GM12865 (cell line): ENCODE measurements at places on chromosomes 2 and 18.
A peak's percentile ranks its signal among the peaks of the same experiment; 100 is the strongest.

- DNase-seq: no peak
Observed at GRCh38 chr2:1476617-1477195, 63.4 kb downstream of the TPO start.

GRCh38 chr2:207792244-207792785 lies 22.6 kb upstream of the FZD5 start:
- DNase-seq: peak; percentile 24

GRCh38 chr2:55581435-55581834 lies 36.0 kb downstream of the PPP4R3B start:
- DNase-seq: no peak

DNA sequence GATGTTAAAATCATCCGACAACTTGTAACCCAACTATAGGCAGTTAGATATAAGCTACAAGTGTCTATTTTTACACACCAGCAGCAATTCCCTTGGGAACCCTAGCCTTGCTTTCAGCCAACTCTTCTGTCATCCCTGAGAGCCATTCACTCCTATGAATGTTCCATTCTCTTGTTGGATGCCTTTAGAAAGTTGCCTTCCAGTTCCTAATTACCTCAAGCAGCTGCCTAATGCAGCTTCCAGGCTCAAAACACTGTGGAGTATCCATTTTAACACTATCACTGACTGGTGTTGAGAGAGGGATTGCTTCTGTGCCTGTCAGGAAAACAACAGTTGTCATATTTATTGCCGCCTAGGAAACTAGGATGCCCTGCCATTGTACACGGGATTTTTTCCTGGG lies 402.0 kb upstream of the ACVR2A start:
- DNase-seq: no peak

GRCh38 chr18:71045331-71046065 lies 756.7 kb downstream of the SOCS6 start:
- DNase-seq: no peak

DNA sequence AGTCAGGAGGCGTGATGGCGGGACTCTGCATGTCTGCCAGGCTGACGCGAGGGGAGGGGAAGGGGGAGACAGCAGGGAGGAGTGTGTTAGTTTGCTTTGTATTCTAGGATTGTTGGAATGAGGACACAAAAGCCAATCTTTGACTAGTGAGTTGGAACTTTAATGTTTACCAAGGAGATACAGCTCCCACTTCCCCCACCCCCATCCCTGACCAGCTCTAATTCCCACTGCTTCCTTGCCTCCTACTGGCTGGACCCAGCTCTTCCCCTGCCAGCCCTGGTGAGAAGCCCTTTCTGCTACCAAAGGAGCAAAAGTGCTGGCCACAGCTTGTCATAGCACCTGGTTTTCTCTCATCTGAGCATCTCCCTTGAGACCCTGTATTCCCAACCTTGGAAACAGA lies 84.5 kb downstream of the CELF4 start:
- no peak for DNase-seq

DNA sequence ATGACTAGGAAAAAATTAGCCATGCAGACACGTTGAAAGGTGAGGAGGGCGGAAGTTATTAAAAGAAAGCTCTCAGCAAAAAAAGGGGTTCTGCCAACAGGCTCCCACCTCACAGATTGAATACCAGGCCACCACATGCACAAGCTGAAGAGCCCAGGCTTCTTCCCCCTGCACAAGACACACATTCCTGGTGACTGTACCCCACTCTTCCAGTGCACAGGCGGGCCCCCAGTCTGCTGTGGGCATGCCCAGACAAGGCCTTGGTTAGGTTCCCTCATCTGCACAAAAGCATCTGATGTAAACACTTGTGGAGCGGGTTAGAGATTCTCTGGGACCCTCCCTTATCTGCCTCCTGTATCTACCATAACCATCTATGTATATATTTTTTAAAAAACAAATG lies 81.7 kb downstream of the AGPS start:
- DNase-seq: no peak

DNA sequence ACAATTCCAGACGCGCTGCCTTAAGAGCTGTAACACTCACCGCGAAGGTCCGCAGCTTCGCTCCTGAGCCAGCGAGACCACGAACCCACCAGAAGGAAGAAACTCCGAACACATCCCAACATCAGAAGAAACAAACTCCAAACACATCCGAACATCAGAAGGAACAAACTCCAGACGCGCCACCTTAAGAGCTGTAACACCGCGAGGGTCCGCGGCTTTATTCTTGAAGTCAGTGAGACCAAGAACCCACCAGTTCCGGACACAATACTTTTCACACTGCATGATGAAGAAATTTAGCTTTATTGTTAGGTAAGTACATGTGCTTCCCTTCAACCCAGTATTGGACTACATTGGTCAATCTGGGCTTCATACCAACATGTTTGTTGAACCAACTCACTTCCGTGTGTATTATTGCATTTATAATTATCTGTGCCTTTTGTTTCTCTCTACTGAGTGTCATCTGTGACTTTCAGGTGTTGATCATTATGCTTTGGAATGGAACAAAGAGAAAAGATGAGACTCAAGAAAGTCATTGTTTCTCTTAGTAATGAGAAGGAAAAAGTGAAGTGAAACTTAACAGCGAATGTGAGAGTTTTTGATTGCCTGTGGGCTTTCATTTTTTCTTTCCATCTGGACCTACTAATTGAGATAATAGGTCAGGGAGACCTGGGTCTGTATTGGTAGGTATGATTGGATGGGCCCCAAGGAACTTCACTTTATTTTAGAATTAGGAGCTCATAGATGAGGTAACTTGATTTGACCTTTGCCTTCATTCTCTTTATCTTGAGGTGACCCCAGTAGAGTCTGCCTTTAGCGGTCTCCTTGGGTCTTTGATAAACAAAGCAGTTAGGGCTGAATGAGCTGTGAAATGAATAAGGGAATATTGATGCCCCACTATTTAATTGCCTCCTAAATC lies 76.1 kb upstream of the CAVIN2 start:
- peak; percentile 62 for DNase-seq

DNA sequence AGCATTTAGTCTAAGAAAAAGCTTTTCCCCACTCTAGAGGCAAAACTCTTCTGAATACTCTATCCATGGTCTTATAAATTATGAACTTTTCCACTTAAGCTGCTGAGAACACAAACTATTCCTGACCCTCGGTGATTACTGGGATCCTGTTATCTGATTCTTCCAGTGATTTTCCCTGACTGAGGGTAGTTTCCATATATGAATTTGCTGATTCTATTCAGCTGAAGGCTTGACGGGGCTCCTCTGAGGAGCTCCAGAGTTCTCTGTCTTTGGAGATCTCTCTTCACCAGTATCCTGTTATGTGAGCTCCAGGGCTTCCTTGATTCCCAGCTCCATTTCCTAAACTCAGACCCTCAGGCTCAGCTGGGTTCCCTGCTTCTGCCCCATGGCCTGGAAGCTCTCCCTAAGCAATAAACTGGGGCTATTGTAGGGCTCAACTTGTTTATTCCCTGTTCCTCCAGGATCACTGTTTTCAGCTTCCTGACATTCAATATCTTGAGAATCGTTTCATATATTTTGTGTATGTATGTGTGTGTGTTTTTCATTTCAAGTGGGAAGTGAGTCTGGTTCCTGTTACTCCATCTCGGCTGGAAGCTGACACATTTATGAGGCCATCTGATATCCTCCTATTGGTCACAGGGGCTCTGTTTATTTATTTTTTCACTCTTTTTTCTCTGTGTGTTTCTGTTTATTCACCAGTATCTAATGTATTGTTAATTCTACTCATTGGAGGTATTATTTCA lies 78.2 kb downstream of the ARHGAP28 start:
- no peak for DNase-seq

GRCh38 chr2:179602452-179602851 lies 259.0 kb downstream of the ZNF385B start:
- DNase-seq: no peak
